Esophagus squamous epithelium (tissue), 5 donors: ENCODE measurements at places on chromosomes 16 and 17.

- DNase-seq: no peak
Measured at GRCh38 chr17:17388657-17389496, 85.7 kb downstream of the NT5M start.

DNA sequence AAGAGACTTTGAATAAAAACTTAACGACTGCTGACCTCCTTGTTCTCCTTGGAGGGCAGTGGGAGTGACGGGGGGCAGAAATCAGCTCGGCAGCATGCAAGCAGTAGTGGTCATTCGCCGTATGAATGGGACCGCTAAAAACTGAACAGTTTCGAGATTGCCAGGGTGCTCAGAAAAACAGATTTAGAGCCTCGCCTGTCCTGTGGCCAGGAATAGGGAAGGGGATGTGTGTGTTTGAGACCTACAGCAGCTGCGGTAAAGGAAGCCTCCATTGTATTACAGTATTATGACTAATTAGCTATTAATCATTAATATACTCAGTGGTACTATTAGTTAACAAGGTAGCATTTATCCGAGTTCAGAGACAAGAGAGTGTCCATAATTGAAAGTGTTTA, 670 bp upstream of the ZNF652 start:
- DNase-seq: no peak

DNA sequence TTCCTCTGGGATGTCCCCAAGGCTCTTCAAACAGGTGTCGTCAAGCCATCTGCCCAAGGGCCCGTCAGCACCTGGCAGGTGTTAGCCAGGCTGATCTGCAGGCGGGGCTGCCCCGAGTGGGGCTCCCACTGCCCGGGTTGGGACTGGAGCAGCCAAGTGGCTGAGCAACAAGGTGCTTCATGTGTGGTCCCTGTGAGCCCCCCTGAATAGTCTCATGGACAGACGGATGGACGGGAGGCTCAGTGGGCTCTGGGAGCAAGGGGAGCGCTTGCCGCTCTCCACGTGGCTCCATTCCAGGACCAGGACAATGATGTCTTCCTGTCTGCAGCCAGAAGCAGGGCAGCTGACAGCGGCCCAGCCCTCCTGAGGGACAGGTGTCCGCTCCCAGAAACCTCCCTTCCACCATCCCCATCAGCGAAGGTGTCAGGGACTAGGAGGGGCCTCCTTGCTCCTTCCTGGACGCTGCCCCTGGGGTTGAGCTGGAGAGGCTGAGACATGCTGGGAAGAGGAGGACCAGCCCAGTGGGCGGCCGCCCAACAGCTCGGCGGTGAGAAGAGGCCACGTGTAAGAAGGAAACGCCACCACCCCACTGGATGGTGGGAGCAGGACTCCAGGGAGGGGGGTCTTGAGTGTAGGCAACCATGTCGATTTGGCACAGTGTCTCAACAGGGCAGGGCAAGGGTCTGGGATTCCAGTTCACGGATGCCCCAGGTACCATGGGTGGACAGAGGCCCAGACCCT, 9.6 kb downstream of the SNAI3 start:
- DNase-seq: no peak

DNA sequence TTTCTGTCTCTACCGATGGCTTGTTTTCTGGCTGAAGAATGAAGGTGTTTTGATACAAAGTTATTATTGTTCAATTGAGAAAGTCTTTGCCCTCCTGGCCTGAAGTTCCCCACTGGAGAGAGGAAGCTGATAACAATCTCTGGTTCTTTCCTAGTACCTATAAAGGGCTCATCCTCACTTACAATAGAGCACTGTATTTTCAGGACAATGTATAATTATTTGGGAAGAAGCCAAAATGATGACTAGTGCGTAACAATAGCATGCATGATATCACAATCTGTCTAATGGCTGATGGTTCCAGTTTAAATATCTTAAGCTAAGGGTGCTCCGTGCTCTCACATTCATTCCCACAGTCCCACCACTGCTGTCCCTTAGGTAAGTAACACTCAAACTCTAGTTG, 230.7 kb downstream of the IRX3 start:
- no peak for DNase-seq

GRCh38 chr16:1076801-1077576, 4.4 kb downstream of the SSTR5 start:
- DNase-seq: no peak

GRCh38 chr17:32998887-32999228, 7.2 kb downstream of the SPACA3 start:
- DNase-seq: no peak

DNA sequence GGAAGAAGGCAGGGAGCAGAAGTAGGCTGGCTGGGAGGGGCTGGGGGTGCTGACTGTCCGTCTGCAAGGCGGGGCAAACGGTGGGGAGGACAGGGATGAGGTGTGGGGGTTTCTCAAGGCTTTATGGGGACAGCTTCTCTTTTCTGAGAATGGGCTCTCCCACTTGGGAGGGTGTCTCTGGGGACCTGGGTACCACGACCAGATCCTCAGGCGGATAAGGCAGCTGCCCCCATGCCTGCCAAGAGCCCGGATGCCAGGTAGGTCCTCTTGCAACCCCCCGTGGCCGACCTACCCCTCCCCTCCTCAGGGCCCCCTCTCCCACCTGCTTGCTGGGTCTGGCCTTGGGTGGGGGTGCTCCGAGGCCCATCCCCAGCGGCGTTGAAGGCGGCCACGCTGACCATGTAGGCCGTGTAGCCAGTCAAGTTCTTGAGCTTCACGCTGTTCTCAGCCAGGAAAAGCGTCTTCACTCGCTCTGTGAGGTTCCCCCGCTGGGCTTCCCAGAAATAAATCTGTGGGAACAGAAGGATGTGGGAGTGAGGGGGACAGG, 56.4 kb upstream of the CDC42EP4 start:
- no peak for DNase-seq

- no peak for DNase-seq
Measured at GRCh38 chr16:72590151-72590937, 418.4 kb upstream of the PMFBP1 start.

GRCh38 chr17:61161615-61162134, 238.0 kb upstream of the TBX2 start:
- DNase-seq: no peak

GRCh38 chr16:81992859-81993258, 18.4 kb downstream of the SDR42E1 start:
- DNase-seq: no peak

GRCh38 chr17:7886227-7887037, 2.2 kb upstream of the CHD3 start:
- no peak for DNase-seq

DNA sequence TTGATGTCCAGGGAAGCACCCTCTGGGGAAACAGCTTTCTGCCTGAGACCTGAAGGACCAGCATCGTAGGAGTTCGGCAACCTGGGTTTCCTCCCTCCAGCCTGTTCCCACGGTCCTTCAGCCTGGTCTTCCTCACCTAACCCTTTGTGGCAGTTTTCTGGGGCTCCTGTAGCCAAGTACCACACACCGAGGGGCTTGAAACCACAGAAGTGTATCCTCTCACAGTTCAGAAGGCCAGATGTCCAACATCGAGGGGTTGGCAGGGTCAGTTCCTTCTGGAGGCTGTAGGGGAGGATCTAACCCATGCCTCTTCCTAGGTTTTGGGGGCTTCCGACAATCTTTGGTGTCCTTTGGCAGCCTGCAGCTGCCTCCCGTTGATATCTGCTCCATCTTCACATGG, 381.0 kb upstream of the TNRC6C start:
- no peak for DNase-seq

- no peak for DNase-seq
Measured at GRCh38 chr17:80389011-80389995, 25.7 kb upstream of the ENDOV start.

DNA sequence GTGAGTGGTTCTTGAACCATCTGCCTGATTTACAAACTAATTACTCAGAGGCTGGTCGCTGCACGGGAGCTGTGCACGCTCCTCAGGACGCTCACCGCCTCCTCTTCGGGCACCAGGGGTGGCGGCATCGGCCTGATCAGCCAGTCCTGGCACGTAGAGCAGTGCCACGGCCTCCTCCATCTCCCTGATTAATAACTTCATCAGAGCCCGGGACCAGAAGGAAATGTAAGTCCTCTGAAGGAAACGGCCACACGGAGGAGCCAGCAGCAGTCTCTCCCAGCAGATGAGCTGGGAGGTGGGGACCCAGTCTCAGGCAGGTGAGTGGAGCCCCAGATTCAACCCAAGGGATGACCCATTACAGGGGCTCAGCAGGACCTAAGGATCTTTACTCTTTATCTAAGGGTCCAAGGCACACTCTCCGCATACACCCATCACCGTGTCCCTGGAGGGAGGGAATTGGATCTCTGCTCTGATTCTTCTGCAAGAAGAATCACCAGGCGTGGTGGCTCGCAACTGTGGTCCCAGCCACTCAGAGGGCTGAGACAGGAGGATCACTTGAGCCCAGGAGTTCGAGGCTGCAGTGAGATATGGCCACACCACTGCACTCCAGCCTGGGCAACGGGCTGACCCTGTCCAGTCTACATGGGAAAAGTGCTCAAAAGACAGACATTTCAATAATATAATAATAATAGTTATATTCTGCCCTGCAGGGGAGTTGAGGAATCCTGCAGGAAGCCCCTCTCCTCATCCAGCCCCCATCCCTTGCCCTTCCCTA, 366.5 kb downstream of the SEC14L1 start:
- no peak for DNase-seq

- DNase-seq: no peak
Measured at GRCh38 chr16:49576173-49576494, 202.5 kb downstream of the C16orf78 start.

DNA sequence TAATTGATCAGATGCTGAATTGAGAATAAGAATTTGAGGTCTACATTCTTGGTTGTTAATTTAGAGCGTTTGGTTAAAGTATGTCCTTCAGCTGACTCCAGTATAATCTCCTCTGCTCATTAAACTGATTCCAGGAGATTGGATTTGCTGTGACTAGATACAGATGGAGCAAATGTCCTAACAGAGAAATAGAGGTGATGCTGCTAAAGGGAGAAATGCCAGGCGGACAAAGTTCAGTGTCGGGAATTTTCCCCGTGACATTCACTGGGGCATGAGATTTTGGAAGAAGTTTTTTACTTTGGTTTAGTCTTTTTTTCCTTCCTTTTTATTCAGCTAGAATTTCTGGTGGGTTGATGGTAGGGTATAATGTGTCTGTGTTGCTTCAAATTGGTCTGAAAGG, 19.0 kb downstream of the PRKAR1A start:
- DNase-seq: no peak

GRCh38 chr17:7262935-7263800, 890 bp upstream of the CLDN7 start:
- DNase-seq: no peak

GRCh38 chr16:8950580-8951077, 13.1 kb downstream of the USP7 start:
- no peak for DNase-seq

DNA sequence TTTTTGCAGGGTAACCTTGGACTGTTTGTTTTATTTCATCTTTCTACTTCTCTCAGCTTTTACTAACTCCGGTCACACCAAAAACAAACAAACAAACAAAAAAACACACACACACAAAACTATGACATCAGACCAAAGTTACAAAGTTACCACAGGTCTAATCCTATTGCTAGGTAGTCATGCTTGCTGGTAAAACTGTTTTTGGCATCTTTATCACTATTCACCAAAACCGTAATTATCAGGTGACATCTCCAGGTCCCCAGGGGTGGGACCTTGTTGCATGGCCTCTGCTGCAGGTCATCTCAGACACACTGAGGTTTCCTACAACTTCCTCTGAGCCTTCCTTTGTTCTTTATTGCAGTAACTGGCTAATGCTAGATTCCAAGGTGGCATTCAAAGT, 162.3 kb downstream of the ABCA8 start:
- DNase-seq: no peak

- no peak for DNase-seq
Measured at GRCh38 chr17:65154770-65155589, 17.8 kb downstream of the RGS9 start.

DNA sequence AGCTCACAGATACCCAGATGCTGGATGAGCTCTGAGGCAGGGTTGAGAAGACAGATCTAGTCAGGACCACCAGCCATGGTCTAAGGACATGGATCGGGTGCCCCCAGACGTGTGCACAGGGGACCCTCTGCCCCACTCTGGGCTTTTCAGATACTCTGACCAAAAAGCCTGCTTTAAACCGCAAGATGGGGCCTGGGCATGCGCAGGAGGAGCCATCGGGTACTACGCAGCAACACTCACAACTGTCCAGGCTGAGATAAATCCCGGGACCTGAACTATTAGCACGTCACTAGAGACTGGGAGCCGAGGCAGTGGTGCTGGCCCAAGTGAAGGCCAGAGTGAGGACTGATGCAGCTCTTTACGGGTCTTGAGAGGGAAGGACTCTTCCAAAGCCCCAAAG, 32.9 kb downstream of the SCNN1G start:
- DNase-seq: no peak

- no peak for DNase-seq
Measured at GRCh38 chr17:35089586-35090296, 26.2 kb upstream of the RFFL start.

- no peak for DNase-seq
Measured at GRCh38 chr17:42564815-42565522, 1.9 kb upstream of the MLX start.

GRCh38 chr16:50547340-50548124, 664 bp upstream of the NKD1 start:
- DNase-seq: no peak

DNA sequence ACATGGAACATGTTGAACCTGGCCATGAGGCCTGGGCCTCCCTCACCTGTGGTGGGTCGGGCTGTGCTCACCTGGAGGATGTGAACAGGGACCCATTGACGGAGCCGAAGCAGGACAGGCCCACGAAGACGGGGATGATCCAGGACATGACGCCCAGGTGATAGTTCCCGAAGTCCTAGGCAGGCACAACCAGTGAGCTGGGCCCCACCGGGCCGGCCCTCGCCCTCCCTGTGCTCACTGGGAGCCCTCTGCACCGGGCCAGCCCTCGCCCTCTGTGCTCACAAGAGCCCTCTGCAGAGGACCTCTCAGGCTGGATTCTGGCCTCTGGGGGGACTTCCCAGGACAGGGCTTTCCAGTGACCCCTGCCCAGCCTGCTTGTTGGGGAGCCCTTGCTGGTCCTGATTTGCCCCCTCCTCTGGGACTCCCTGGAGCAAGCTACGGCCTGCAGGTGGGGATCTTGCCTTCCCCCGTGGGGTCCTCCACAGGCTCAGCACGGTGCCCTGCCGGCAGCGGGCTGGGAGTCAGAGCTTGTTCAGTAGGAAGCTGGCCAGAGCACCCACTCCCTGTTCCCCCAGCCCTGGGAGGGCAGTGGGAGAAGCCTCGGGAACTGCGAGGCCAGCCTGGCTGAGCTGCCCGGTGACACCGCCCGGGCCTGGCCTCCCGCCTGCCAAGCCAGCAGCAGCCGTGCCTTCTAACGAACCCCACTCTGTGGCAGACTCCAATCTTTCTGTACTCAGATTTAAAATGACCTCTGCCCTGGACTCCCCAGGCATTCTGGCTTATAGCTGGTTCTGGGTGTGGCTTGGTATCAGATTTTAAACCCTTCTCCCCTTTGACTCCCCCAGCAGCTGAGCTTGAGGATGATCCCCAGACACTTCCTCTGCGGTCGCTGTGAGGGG, 30.4 kb downstream of the SLC7A5 start:
- DNase-seq: no peak

GRCh38 chr16:49674351-49674851, 181.5 kb downstream of the ZNF423 start:
- DNase-seq: no peak

- no peak for DNase-seq
Measured at GRCh38 chr17:75352079-75352569, 53.4 kb downstream of the GRB2 start.
